ENCODE measurements at places on chromosomes 13 and 19.

DNA sequence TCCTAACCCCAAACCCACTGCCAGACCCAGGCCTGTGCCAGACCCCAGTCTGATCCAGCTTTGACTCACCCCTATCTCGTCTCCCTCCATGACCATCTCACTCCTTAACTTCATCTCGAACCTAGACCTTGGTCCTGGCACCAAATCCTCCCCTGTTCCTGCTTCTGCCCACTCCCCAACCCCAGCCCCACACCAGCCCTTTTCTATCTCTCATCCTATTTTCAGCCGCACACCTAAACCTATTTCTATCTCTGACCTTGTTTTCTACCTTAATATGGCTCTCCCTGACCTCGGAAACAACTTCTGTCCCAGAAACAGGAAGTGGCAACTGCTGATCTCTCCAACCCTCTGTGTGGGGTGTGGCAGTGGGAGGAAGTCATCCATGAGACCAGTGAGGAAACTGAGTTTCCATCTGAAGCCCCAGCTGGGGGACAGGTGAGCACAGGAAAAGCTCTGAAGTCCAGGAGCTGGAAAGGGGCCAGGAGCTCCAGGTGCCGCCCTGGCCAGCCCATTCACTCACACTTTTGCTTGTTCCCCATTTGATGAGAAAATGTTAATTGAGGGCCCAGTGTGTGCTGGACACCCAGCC, 13.7 kb downstream of the PTH2 start:
- DNase-seq: peak; percentile 39

- no peak for DNase-seq
Observed at GRCh38 chr19:38915329-38916321, 3.6 kb upstream of the CCER2 start.

- no peak for DNase-seq
Observed at GRCh38 chr13:77580748-77581147, 45.2 kb downstream of the SCEL start.

GRCh38 chr19:4576016-4576933, 16.8 kb upstream of the SEMA6B start:
- DNase-seq: peak; percentile 67

- DNase-seq: no peak
Observed at GRCh38 chr19:1968279-1969175, 27.6 kb downstream of the CSNK1G2 start.

DNA sequence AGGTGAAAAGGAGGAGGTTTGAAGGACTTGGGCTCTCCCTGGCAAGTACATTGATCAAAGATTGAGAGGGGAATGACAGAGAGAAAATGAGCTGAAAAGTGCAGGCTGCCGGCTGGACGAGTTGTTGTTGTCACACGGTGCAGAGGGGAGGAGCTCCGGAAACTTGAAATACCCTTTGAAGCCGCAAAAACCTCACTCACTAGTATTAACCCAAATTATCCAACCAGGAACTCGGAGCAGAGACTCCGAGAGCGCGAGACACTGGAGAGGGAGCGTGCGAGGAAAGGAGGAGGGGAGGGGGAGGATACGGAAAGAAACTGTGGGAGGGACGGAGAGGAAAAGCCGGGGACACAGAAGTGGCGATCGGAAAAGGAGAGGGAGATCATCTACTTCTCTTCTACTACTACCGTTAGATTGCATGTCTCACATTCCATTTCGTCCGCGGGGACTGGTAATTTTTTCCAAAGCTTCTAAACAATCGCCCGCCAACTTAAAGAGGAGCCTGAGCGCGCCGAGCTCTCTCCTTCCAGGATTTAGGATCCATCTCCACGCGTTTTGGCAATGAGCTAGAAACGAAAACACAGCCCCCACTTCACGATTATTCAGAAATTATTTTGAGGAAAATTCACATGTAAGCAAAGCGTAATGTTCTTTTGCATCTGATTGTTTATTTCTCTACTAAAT, at the start of gene DACH1:
Gene DACH1 (minus strand): TSS at position 74 of the 684 bp plus-strand sequence.
- DNase-seq: peak; percentile 54

All from DND-41 (cell line).